ENCODE measurements at places on chromosomes 1 and 21.

GRCh38 chr1:217313096-217313495, 317.8 kb downstream of the GPATCH2 start:
- no peak for DNase-seq

- no peak for DNase-seq
Observed at GRCh38 chr1:110749960-110750359, 75.2 kb upstream of the KCNA3 start.

DNA sequence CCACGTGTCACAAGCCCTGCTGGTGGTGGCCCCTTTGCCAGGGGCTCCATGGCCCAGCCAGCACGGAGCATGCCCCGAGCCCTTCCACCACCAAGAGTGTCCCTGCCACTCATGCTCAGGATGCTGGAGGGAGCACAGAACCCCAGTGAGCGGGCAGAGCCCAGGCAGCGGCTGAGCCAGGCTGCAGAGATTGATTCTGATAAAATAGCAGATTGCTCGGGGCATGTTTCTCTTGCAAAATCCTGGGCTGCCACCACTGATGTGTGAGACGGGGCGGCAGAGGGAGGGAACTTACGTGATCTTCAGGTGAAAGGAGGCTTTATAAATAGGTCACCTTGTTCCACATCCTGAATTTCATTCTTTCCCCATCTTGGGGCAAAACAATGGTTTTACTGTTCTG, 53.2 kb downstream of the SPSB1 start:
- no peak for DNase-seq

- no peak for DNase-seq
Observed at GRCh38 chr1:224059897-224060427, 53.9 kb upstream of the FBXO28 start.

GRCh38 chr1:116826818-116827606, 72.8 kb downstream of the CD2 start:
- DNase-seq: no peak

DNA sequence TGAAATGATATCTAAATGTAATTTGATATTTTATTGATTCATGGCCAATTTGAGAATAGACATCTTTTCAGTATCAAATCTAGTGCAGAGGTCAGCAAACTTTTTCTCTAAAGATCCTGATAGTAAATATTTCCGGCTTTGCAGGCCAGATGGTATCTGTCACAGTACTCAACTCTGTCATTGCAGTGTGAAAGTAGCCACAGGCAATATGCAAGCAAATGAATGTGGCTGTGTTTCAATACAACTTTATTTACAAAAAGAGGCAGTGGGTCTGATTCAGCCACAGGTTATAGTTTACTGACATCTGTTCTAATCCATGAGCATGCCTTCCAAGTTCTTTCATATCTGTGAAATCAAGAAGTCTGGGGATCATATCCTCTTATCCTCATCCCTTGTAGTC, 221.2 kb downstream of the PRDM2 start:
- DNase-seq: no peak

DNA sequence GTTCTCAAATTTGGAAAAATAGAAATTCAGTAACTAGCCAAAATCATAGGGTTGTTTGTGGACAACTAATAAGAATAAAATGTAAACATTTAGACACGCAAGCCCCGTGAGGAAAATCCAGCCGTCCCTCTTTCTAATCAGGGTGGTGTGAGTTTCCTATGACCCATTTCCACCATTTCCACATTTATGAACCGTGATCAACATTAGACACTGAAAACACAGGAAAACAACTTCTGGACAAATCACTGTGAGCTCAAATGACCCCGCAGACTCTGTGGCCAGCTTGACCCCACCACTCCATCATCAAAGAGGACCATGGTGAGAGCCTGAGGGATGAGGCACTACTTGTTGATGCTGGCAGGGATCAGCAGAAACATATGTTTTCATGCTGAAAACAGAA, 101.0 kb downstream of the SIM2 start:
- no peak for DNase-seq

- DNase-seq: no peak
Observed at GRCh38 chr21:45416620-45417019, 11.7 kb downstream of the COL18A1 start.

- no peak for DNase-seq
Observed at GRCh38 chr1:33015216-33015615, 21.5 kb downstream of the AK2 start.

DNA sequence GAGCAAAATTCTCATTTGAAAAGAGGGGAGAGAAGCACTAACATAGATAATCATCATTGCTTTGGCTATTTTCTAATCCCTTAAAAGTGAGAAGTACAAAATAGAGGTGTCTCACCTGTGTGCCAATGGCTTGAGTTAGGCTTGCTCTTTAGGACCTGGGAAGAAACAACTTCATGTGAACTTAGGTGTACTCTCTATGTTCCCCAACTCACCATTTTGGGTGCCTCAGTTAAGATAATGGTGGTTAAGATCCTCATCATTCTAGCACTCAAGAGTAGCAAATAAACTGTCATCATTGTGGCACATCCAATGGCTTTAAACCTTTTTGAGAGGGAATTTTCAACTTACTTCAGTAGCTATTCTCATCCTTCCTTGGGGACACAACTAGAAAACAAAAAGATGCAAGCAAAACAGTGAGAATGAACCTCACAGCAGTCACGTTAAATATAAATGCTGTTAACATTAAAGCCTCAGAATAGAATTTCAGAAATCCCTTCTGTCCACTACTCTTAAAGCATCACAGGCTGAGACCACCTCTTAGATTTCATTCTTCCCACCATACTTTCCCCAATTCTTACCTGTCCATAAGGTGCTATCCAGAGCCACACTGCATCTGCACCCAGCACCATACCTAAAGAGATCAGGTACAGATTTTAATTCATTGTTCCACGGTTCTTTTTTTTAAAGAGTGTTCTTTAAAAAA, 1.2 kb downstream of the GAS5 start:
- DNase-seq: no peak

DNA sequence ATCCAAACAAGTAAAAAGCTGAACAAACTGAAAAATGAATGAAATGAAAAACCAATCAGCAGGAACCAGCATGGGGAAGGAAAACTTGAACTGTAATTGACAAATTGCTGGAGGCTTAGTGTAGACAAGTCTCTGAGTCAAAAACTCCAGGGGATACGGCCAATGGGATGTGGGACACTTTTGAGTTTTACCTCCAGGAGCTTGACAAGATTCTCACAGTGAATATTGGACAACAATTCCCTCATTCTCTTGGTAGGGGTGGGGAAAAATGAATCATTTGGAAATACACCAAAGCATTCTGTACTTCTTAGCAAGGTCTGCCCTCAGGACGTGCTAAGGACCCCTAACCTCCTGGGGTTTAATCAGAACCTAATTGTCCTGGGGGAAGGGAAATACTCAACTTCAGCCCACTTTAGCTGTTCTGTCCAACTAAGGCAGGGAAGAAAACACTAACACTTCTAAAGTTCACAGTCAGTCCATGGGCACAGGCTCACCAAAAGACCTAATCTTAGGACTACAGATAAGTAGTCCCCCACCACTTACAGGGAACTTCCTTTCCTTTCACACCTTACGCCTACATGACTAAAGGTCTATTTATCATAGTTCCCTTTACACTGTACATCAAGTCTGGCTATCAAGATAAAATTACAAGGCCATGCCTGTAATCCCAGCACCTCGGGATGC, 60.7 kb upstream of the CDC42BPA start:
- no peak for DNase-seq

DNA sequence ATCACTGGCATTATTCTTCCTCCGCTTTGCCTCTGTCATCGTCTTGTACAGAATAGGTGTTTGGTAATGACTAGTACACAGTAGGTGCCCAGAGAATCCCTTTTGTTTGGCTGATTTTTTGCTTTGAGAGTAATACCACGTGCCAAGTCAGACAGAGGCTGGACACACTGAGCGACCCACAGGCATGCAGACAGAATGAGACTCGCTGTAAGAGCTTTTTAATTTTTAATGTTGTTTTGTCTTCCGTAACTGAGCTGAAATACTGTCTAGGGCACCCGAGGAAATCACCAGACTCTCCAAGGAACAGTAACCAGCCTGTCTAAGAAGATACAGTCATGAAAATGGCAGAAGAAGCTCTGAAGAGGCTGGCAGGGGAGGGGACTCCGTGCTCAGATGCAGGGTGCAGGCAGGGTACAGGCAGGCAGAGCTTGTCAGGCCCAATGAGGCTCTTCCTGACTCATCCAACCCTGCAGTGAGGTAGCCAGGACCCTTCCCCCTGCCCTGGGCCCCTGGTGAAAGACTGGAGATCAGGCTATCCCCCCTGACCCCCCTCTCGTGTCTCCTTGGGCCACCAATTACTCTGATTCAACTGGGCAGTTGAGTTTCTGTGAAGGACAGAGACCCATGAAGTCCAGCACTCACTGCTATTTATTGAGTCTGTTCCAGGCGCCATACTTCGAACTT, 60.1 kb upstream of the ECE1 start:
- DNase-seq: no peak

DNA sequence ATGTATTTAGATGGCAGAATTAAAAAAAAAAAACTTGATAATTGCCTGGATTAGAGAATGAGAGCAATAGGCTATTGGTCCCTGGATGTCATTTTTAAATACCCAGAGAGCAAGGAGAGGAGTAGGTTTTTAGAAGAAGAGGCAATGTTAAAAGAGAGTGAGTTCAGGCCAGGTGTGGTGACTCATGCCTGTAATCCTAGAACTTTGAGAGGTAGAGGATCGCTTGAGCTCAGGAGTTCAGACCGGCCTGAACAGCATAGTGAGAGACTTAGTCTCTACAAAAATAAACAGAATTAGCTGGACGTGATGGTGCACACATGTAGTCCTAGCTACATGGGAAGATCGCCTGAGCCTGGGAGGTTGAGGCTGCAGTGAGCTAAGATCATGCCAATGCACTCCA, 15.9 kb upstream of the MUTYH start:
- no peak for DNase-seq

DNA sequence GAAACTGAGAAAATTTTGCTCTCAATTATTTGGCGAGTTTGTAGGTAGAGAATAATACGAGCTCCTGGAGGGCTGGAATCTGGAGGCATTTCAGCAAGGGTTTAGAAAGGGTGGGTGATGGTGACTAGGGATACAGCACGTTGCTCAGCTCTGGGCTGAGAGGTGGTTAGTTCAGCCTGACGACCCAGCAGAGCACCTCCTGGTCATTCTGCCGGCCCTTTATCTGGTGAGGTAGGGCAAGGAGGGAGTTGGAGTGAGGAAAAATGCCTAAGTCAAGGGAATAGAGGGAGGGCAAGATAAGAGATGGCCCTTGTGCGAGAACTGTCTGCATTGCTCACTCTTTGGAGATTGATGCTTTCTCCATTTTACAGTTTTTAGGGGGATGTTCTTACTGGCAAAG, 19.1 kb downstream of the GALNT2 start:
- DNase-seq: no peak

- no peak for DNase-seq
Observed at GRCh38 chr1:184392067-184392466, 5.2 kb downstream of the C1orf21 start.

DNA sequence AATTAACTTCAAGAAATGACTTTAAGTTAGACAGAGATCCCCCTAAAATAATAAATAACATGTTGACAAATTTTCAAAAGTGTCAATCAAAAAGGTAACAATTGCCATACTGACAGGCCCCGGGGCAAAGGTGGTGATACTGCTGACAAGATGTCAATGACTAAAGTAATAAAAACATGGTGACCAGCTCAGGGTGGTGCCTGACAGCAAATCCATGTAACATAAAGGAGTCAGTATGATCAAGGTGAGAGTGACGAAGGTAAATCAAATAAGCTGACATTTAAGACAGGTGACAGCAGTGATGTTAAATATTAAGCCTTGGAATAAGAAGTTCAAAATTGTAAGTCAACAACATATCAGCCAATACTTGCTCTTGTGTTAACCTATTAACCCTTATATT, 387.5 kb downstream of the DPYD start:
- no peak for DNase-seq

DNA sequence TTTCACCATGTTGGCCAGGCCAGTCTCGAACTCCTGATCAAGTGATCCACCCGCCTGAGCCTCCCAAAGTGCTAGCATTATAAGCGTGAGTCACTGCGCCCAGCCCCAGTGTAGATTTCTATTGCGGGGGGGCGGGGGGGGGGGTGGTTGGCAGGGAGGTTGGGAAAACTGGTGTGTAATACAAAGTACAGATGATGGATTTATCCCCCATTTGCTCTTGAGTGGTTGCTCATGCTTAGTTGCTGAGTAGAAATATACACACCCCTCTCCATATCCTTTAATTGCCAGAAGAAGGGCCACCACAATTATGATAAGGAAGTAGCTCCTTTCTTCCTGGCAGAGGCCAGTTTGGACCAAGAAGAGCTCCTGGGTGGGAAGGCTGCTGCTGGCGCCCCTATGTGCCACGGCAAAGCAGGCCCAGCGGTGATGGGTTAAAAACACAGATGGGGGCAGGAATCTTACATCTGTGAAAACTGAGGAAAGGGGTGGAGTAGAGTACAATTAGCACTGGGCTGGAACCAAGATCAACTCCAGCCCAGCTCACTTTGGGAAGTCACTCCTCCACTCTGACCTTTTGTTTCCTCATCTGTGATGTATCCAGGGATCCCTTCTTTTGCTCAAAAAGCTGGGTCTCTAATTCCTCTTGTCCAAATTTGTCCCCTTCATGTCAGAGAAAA, 55.2 kb downstream of the MRPL37 start:
- DNase-seq: no peak

GRCh38 chr1:115411371-115412063, 73.5 kb upstream of the NGF start:
- no peak for DNase-seq

- peak; percentile 24 for DNase-seq
Observed at GRCh38 chr1:154557939-154558719, at the start of gene UBE2Q1. Gene UBE2Q1, minus strand, starts transcription at chr1:154558662. Its CDS starts 109 bp downstream, at chr1:154558553.

- no peak for DNase-seq
Observed at GRCh38 chr1:45840704-45841103, 37.3 kb downstream of the MAST2 start.

DNA sequence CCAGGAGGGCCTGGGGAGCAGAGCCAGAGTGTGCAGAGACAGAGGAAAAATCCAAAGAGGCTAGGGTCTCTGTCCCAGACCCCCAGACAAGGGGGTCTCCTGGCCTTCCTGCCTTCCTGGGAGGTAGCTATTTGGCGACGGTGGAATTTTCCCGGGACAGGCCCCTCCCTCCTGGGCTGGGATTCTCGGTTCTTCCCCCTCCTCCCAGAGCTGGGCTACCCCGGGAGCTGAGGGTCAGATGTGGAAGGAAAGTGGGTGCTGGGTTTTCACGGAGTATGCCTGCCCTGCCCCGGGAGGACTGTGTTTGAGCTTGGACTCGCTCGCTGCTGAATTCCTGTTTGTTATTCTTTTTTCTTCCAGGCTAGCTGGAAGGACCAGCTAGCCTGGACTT, 759 bp downstream of the AMPD2 start:
- no peak for DNase-seq

- no peak for DNase-seq
Observed at GRCh38 chr1:40712405-40712944, 21.0 kb downstream of the NFYC start.

DNA sequence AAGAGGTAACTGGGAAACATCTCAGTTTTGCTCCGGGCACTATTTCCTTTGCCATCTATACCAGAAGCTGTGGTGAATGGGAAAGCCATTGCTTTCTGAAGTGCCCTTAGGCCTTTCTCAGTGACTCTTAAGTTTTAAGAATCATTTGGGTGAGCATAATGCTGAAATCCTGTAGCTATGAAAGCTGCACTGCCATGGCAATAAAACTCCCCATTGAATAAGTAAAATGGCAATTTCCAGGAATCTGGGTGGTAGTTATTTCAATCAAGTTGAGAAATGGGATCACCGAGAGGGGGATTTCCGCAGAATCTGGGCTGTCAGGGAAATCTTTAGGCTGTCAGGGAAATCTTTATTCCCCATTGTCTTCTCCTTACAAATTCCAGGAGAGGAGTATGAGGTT, 26.8 kb upstream of the MACF1 start:
- no peak for DNase-seq

- DNase-seq: no peak
Observed at GRCh38 chr1:238242181-238242580, 351.5 kb upstream of the ZP4 start.
